Activated B cell treated with CpG ODN at 0.5 μM for 24 hours (primary cell): ENCODE measurements at places on chromosomes 5 and 9.

GRCh38 chr5:117621921-117622320 is 1047.3 kb upstream of the SEMA6A start:
- no peak for DNase-seq

- no peak for DNase-seq
Measured at GRCh38 chr9:17319864-17320263, 185.0 kb downstream of the CNTLN start.

GRCh38 chr5:15004506-15004905 is 132.9 kb upstream of the ANKH start:
- no peak for DNase-seq

DNA sequence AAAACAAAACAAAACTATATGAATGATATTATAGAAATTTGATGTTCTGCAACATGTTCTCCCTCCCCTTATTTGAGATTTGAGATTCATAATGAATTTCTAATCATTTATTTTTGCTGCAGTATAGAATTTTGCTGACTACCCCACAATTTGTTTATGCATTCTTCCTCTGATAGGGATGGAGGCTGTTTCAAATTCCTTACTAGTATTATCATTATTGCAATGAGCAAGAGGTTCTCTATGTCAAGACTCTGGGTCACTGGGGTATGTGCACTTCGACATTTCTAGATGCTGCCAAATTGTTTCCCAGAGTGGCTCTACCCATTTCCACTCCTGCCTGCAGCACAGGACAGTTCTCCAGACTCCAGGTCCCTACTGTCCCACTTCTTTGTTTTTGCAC is 54.9 kb upstream of the DAB2IP start:
- no peak for DNase-seq

- no peak for DNase-seq
Measured at GRCh38 chr9:99300603-99301002, 78.5 kb downstream of the SEC61B start.
